C1 segment of cervical spinal cord (tissue), 14 donors: ENCODE measurements at places on chromosomes 12 and 14.

GRCh38 chr12:6775185-6776174 lies 3.2 kb downstream of the LAG3 start:
- no peak for DNase-seq

- no peak for DNase-seq
Observed at GRCh38 chr12:133264173-133264572, 28.5 kb upstream of the ANHX start.

- DNase-seq: no peak
Observed at GRCh38 chr12:109563291-109564284, 9.7 kb downstream of the MMAB start.

DNA sequence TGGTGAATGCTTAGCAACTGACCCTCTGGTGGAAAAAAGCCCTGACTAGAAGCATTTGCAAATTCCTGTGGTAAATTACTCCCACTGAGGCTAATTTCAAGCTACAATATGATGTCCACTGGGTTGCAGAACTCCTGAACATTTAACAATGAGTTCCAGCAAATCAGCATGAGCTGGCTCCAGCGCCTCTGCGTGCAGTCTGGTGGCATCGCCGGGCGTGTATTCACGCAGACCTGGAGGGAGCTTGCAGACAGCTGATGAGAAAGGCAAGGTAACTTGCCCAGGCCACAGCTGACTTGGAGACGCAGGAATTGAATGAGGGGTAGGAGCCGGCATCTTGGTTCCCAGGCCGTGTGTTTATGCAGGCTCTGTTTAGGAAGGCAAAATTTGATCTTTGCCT lies 45.1 kb upstream of the KCNA1 start:
- DNase-seq: no peak

GRCh38 chr12:102643879-102644575 lies 163.7 kb upstream of the IGF1 start:
- no peak for DNase-seq

DNA sequence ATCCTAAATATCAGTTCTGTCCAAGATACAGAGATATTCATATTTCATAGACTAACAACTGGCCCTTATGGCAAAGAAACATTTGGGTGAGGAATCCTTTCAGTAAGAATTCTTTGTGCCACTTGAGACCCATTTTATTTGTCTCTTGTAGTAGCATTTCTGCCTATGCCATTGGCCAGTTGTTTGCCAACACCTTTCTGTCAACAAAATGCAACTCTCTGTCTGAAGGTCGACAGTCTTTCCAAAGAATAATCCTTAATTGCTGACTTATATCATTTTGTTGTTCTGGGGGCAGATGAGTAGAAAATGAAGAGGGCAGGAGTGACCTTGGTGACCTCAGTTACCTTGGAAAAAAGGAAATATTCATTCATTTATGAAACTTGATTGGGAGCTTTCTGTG lies 10.9 kb downstream of the IFT43 start:
- no peak for DNase-seq

DNA sequence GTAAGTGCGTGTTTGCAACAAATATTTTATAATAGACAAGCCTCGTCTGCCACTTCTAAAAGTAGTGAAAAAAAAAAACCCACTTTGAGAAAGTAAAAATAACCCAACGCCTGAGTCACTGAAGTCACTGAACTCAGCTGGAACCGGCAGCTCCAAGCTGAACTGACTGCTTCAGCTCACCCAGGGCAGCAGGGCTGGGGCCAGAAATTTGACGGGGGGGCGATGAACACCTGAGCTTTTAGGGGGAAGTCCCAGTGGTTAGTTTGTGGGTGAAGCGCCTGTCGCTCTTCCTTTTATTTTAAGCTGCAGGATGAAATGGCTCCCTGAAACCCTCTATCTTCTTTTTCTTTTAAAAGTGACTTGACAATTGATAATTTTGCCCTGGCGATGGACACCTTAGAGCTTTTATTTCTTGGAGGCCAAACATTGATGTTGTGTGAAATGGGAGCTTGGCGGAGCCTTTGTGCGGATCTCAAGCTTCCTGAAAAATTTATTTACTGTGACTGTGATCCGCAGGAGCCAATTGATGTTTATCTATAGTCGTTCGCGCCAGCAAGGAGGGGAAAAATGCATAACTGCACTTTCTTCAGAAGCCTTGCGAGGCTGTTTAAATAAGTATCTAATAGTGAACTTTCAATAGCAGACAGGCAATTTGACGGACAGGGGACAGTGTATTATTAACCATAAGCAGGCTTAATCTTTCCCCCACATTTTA lies 173.2 kb upstream of the MYL2 start:
- no peak for DNase-seq

DNA sequence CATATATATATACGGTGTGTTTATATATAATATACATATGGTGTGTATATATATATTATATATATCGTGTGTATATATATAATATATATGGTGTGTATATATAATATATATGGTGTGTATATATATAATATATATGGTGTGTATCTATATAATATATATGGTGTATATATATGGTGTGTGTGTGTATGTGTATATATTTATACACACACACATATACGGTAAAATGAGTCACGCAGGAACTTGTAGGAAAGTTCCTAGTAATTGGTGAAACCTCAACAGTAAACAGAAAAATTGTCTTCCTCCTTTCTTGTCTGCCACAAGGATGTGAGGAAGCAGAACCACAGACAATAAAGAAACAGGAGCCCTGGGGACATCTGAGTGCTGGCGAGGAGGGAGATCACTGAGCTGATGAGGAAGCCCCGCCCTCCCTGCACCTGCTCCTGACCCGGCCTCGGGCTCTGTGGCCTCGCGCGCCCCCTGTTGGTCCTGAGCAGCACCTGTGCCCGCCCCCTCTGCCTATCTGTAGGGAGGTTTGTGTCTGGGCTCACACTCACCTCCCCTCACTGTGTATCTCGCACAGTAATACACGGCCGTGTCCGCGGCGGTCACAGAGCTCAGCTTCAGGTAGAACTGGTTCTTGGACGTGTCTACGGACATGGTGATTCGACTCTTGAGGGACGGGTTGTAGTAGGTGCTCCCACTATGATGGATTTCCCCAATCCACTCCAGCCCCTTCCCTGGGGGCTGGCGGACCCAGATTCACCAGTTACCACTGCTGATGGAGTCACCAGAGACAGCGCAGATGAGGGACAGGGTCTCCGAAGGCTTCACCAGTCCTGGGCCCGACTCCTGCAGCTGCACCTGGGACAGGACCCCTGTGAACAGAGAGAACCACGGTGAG lies 1079.4 kb downstream of the TMEM121 start:
- DNase-seq: no peak

DNA sequence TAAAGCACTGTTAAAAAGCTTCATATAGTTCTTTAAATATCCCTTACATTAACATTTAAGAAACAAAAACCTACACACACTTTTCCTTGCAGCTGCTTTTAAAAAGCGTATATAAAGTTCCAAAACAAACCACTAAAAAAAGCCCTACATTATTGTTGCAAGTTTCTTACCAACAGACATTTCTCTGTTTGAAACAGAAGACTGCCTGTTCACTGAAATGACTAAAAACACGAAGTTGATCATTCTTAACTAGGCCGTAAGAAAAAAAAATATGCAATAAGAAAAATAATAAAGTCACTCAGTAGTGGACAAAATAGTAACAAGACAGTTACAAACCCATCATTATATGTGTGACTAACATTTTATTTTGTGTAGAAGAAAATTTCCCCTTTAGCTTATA lies 37.3 kb downstream of the KIF21A start:
- no peak for DNase-seq

GRCh38 chr14:40093800-40094199 lies 661.6 kb upstream of the FBXO33 start:
- DNase-seq: no peak

- no peak for DNase-seq
Observed at GRCh38 chr14:74267588-74267987, 28.3 kb downstream of the VSX2 start.

GRCh38 chr14:38405851-38406635 lies 150.2 kb upstream of the CLEC14A start:
- no peak for DNase-seq

DNA sequence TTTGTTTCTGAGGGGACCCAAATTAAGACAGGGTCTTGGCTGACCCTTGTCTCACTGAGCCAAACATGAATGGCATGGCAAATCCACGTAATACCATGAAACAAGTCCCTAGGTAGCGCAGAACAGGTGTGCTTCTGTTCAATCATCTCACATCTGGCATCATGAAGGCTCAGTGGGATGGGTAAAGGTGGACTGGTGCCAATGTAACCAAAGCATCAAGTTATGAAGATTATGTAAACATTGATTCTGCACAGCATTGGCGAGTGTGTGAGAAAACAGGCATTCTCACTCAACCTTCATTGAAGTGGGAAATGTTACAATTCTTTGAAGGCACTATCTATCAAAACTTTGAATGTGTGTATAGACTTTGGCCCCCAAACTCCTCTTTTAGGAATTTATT lies 41.9 kb downstream of the PTGER2 start:
- no peak for DNase-seq

GRCh38 chr12:109734219-109735000 lies 20.8 kb downstream of the FAM222A start:
- no peak for DNase-seq

GRCh38 chr14:42214981-42215491 lies 608.4 kb downstream of the LRFN5 start:
- DNase-seq: no peak

DNA sequence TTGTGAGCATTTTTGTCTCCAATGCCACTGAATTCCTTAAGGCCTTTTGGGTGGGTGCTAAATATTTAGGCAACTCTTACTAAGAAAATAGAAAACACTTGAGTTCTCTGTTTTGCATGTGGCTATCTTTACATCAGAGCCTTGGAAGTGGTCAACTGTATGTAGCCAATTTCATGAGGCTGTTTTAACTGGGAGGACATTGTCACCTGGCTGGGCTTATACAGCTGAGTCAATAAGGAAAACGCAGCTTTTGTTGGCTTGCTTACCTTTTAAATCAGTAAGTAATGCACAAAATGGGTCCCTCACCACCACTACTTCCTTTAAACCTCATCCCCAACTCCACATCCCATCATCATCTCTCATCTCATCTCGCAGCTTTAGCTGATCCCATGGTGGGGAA lies 194.3 kb downstream of the RGS6 start:
- DNase-seq: no peak

- DNase-seq: no peak
Observed at GRCh38 chr14:93381644-93382043, 34.7 kb downstream of the COX8C start.

DNA sequence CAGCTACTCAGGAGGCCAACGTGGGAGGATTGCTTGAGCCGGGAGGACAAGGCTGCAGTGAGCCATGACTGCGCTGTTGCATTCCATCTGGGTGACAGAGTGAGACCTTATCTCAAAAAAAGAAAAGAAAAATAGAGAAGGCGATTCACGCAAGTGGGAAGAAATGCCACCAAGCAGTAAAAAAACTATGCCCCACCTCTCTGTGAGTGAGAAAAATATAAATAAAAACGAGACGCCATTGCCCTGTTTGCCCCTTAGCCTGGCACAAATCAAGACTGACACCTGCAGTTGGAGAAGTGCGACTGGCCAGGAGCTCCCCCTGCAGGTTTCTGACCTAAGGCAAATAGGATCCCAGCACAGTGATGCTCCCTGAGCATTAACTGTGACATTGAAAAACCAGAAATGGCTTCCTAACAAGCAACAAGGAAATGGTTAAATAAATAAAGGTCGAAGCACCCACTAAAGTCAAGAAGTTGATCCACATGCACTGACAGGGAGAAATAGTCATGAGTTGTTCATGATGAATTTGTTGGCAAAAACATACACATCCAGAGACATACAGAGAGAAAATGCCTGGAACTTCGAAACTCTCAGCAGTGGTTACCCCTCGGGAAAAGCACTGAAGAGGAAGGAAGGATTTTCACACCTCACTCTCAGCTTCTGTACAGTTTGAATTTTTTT lies 21.1 kb downstream of the GSC start:
- DNase-seq: no peak

DNA sequence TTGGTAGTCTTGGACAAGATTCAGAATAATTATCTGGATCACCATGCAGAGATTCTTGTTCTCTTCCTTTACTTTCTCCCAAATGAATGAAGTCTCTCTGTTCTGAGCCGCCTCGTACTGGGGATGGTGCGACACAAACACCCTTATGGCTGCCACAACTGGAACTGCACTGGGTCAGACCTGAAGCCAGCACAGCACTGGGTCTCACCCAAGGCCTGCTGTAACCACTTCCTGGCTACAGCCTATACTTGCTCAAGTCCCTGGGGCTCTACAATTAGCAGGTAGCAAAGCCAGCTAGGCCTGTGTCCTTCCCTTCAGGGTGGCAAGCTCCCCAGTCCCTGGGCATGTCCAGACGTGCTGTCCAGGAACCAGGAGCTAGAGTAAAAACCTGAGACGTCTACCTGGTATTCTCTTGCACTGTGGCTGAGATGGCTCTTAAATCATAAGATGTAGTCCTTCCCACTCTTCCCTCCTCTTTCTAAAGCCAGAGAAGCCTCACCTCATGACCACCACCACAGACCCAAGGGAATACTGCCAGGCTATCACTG lies 27.6 kb downstream of the IFNG start:
- no peak for DNase-seq

- DNase-seq: no peak
Observed at GRCh38 chr14:50008562-50008961, 107.8 kb downstream of the VCPKMT start.

GRCh38 chr12:69272511-69272910 lies 33.1 kb downstream of the CPSF6 start:
- DNase-seq: no peak

DNA sequence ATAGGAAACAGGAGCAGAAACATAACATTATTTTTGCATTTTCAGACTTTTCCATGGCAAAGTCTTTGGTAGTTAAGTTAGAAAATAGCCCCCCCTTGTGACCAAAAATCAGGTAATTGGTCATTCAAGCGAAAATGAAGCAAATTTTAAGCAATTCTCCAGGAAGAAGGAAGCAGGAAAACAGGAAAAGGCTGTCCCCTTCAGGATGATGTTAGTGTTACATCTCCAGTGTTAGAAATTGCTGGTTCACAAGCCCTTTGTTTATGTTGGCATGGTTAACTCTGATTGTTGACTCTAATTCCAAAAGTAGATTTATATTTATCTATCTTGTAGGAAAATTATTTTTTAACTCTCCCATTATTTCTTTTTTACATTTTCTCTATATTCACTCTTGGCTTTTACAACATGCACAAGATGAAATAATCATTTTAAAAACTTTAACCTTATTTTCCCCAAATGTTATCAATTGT lies 18.8 kb upstream of the GAS2L3 start:
- no peak for DNase-seq

GRCh38 chr14:72418806-72419205 lies 475.1 kb downstream of the DPF3 start:
- no peak for DNase-seq
